ENCODE measurements at places on chromosomes 11 and 22.

GRCh38 chr22:42360348-42360747, 71.9 kb downstream of the NFAM1 start:
- no peak for DNase-seq

GRCh38 chr11:66071381-66071801, 1.3 kb downstream of the PACS1 start:
- DNase-seq = peak; percentile 42

DNA sequence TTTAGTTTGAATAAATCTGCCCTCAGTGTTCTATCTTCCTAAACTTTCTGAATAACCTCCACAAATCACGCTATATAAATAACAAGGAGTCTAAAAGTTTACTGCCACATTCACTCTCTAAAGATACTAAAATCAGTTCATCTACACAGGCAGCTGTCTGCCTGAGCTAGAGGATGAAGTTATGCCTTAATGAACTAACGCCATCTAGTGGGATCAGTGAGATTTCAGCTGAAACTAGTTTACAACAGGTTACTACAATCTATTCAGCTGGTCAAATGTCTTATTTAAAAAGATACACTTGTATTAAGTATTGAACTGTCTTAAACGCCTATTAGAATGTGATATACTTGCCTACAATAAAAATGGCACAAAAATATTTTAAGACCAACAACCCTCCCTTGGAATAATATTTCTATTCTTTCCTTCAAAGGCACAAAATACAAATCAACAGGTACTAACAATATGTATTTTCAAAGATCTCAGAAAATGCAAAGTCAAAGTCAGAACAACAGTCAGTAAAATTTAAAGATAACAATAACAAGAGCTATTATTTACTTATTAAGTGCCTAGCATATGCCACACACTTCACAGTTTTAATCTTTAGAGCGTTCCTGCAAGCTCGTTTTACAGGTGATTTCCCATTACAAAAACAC, 84.1 kb downstream of the LARGE2 start:
- peak; percentile 77 for DNase-seq

- DNase-seq = no peak
Observed at GRCh38 chr11:34458525-34458924, 19.8 kb downstream of the CAT start.

DNA sequence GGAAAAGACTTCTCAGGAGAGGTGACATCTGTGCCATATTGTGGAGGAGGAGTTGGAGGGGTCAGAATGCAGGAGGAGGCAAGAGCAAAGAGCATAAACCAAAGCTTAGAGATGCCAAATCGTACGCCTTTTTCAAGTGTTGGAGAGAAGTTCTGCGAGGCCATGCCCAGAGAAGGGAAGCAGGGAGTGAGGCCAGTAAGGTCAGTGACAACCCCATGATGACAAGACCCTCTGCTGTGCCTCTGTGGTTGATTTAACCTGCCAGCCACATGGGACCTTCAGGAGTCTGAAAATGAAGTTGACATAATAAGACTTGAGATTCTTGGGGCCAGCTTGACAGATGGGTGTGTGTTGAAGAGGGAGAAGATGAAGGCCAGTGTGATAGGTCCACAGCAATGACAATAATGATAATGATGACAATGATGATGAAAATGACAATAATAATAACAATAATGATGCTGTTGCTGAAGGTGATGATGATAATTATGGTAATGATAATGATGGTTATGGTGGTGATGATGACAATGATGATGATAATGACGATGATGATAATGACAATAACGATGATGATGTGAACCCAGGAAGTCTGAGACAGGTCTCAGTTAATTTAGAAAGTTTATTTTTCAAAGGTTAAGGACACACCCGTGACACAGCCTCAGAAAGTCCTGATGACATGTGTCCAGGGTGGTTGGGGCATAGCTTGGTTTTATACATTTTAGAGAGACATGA, 152.6 kb upstream of the B3GAT1 start:
- DNase-seq = no peak

DNA sequence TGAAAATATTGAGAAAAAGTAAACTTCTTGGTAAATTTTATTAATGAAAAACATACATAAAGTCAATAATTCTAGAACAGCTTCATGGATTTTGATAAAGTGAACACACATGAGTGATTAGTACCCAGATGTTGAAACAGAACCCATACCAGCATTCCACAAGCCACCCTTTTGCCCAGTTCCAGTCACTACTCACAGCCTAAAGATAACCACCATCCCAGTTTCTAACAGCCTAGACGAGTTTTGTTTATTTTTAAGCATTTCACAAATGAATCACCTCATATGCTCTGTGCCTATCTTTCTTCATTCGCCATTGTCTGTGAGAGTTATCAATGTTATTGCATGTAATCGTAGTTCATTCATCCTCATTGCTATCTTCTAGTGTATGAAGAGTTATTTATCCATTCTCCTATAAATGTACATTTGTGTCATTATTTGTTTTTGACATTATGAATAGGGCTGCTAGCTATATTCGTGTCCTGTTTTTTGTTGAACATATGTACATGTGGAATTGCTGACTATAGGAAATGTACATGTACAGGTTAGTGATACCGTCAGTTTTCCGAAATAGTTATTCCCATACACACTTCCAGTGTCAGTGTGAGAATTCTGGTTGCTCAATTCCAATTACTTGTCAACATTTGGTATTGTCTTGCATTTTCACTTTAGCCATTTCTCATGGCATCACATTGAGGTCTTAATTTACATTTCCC, 44.5 kb upstream of the TEAD1 start:
- DNase-seq = no peak

- no peak for DNase-seq
Observed at GRCh38 chr22:46954781-46955180, 192.3 kb downstream of the TBC1D22A start.

- DNase-seq = no peak
Observed at GRCh38 chr11:7143908-7144307, 55.1 kb downstream of the RBMXL2 start.

GRCh38 chr11:68014157-68014946, 4.2 kb downstream of the ALDH3B1 start:
- DNase-seq = no peak

DNA sequence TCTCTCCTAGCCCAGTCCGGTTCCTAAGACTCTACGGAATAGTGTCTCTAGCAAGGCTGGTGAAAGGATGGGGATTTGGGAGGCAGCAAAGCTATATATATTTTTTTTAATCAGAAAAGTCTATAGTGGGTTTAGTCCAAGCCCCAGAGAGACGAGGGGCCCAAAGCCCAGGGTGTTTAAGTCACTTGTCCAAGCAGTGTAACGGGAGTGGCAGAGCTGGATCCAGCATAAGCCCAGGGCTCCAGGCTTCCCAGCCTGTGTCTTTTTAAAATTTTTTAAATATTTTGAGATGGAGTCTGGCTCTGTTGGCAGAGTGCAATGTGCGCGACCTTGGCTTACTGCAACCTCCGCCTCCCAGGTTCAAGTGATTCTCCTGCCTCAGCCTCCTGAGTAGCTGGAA, 6.8 kb downstream of the GRIK4 start:
- DNase-seq = no peak

DNA sequence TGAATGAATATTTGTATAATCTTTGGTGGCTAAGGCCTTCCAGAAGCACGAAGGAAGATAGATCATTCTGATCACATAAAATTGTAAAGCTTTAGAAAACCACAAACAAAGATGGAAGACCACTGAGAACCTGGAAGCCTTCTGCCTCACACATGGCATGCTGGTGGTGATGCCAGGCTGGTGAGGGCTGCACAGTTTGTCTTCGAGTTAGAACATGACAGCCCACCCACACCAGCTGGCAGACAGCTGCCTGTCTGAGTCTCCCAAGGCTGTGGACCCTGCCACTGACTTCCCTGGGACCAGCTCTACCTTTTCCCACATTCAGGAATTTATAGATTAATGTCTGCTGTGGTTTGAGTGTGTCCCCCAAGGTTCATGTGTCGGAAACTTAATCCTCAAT, 48.8 kb upstream of the B3GAT1 start:
- DNase-seq = no peak

GRCh38 chr22:38572065-38572464, 2.1 kb upstream of the DMC1 start:
- DNase-seq = peak; percentile 49

DNA sequence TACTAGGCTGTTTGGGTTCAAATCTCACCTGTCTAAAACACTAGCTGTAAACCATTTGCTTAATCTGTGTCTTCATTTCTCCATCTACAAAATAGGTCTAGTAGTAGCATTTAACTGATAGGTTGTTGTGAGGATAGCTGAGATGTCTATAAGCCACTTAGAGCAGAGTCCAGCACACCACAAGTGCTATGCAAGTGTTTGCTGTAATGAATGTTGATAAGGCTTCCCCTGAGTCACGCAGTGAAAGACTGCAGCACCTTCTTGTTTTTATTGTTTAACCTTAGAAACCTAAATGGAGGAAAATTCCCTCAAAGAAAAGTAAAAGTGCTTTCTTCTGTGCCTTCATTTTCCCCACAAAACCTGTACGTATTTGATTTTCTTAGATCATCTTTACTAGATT, 23.1 kb upstream of the LDHA start:
- DNase-seq = no peak

DNA sequence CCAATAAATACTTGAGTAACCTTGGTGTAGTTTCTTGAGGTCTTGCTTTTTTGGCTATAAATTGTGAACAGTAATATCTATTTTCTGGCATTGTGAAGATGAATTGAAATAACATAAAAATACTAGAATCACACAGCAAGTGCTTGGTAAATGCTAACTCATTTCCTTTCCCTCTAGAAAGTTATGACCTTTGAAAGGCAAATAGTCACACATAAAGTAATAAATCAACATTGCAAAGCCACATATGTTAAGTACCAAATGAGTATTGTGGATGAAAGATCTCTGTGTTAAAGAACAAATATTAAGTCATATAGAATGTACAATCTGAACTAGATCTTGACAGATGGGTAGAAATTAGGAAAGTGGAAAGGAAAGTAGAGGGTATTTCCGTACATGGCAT, 559.6 kb upstream of the CCDC90B start:
- DNase-seq = no peak

DNA sequence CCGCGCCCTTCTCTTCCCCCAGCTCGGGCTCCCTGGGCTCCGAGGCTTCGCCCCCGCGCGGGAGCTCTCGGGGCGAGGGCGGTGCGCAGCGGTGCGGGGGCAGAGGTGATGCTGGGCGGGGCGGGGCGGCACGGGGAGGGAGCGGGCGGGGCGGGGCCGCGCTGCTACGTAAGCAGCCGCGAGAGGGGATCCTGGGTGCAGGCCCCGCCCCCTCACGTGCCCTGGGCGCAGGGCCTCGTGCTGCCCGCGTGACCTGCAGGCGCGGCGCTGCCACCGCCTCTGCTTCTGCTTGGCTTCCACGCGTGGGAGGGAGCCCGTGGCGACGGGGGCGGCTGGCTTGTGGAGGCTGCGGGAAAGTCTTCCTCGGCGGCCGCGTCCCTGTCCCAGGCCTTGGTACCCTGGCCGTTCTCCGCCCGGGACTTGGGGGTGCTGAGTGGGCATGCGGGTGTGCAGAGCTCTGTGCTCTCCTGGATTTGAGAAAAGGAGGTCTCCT, 132.6 kb upstream of the HSD17B12 start:
- DNase-seq = no peak

DNA sequence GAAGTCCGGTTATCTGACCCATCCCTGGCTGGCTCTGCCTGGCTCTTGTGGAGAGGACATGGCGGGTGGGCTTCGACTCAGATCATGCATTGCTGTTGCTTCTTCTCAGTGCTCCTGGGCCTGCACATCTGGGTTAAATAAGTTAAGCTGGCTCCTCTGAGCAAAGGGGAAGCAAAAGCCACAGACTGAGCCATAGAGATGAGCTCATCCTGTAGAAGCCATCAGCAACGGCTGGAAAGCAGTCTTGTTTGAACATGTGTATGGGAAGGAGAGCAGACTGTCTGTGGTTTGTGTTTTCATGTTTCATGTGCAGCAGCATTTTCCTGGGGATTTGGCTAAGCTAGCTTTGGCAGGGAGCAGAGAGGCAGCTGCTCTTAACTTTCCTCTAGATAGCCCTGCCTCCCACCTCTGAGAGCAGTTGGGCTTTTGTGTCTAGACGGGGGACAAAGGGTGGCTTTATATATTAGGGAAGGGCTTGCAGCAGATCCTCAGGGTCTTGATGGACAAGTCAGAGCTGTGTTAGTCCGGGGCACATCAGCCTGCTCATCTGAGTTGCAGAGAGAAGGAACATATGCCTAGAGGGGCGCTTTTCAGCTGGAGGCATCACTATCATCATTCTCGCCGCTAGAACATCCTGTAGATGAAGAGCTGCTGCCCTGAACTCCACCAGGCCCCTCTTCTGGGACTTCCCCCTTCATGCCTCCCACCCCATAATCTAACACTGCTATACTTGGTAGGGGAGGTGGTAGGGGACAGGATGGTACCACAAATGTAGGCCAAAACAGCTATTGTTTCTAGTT, 14.9 kb downstream of the DCPS start:
- DNase-seq = peak; percentile 74
